ENCODE measurements at places on chromosomes 7 and 10.

GRCh38 chr7:5139998-5140397 lies 50.0 kb upstream of the WIPI2 start:
- DNase-seq, result peak; percentile 23

DNA sequence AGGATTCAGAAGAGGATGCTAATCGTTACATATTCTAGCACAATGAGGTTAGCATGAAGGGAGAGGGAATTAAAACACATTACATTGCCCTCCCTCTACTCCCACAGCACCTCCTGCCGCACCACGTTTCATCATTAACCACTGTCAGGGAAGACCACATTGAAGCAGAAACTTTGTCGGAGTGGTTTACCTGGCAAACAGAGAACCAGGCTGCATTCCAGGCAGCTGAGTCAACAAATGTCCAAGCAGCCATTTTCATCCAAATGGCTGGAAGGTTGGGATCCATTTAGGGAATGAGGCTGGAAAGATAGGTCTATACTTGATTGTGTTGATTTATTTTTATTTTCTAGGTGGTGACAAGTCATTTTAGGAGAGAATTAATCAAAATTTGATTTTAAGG lies 273.6 kb downstream of the DYNC1I1 start:
- no peak for DNase-seq

- DNase-seq, result peak; percentile 45
Observed at GRCh38 chr10:4568086-4568485, 257.9 kb upstream of the AKR1E2 start.

GRCh38 chr7:22864855-22865601 lies 42.4 kb upstream of the TOMM7 start:
- no peak for DNase-seq

DNA sequence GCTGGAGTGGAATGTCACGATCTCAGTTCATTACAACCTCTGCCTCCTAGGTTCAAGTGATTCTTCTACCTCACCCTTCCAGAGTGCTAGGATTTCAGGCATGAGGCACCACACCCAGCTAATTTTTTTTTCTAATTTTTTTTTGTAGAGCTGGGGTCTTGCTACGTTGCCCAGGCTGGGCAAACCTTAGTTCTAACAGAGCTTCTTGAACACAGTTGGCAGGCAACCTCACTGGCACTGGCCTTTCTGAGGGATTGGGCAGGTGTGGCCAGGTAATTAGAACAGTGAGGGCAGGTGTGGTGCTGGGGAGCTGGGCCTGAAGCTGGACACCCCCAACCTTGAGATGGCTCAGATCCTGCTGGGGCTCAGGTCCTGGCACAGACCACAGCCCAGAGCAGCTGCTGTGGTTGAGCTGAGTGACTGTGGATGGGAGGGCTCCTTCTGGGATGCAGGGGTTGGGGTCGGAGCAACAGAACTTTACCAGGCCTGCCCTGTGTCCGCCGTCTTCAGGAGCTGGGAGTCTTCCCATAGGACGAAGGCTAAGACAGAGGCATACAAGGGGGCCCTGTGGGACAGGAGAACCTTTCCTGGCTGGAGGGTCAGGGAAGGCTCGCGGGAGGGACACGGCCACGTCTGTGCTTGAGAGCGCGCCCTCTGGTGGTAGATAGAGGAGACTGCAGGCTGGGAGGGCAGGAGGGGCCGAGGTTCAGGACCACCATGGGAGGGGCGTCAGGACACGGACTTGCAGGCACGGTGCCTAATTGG lies 48.2 kb downstream of the COL26A1 start:
- DNase-seq, result peak; percentile 42

- no peak for DNase-seq
Observed at GRCh38 chr7:149217570-149217969, 21.9 kb upstream of the ZNF212 start.

- DNase-seq, result no peak
Observed at GRCh38 chr7:37093257-37093656, 355.4 kb downstream of the ELMO1 start.

DNA sequence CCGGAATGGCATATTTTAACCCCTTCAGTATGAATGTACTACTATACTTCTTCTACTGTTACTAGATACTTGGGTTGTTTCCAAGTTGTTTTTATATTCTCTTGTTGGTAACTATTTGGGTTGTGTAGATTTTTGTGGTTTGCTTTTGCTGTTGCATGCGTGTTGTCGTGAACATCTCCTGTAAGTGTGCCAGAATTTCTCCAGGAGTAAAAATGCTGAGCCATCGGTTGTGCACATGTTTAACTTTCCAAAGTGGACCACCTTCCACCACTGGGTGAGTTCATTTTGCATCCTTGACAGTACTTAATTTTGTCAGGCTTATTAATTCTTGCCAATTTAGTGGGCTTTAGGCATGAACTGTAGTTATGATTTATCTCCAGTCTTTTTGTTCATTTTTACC lies 47.9 kb downstream of the CSGALNACT2 start:
- DNase-seq, result no peak

- no peak for DNase-seq
Observed at GRCh38 chr10:68831961-68832455, 4.7 kb downstream of the STOX1 start.

GRCh38 chr7:35026150-35026549 lies 11.1 kb downstream of the DPY19L1 start:
- no peak for DNase-seq

GRCh38 chr10:52965938-52966401 lies 193.4 kb upstream of the MBL2 start:
- no peak for DNase-seq

DNA sequence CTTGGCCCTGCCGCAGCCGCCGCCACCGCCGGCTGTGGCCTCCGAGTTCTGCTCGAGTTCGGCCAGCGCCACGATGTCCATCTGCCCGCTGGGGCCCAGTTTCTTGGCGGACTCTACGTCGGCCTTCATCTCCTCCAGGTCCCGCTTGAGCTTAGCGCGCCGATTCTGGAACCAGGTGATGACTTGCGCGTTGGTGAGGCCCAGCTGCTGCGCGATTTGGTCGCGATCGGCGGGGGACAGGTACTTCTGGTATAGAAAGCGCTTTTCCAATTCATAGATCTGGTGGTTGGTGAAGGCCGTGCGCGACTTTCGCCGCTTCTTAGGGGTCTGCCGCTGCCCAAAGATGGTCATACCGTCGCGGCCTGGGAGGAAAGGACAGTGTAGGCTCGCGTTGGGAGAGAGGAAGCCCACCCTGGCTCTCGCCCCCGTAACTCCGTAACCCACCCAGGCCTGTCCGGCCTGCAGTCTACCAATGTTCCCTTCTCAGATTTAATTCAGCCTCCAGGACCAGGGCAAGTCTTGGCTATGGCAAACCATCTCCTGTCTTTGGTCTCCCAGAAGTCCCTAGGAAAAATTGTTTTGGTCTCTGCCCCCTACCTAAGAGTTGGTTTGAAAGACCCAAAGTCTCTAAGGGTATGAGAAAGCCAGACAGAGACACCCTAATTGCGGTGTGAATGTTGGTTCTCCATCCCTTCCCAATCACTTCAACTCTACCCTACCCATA lies 1.7 kb downstream of the LBX1 start:
- no peak for DNase-seq

GRCh38 chr7:14739168-14739840 lies 163.2 kb downstream of the DGKB start:
- no peak for DNase-seq

DNA sequence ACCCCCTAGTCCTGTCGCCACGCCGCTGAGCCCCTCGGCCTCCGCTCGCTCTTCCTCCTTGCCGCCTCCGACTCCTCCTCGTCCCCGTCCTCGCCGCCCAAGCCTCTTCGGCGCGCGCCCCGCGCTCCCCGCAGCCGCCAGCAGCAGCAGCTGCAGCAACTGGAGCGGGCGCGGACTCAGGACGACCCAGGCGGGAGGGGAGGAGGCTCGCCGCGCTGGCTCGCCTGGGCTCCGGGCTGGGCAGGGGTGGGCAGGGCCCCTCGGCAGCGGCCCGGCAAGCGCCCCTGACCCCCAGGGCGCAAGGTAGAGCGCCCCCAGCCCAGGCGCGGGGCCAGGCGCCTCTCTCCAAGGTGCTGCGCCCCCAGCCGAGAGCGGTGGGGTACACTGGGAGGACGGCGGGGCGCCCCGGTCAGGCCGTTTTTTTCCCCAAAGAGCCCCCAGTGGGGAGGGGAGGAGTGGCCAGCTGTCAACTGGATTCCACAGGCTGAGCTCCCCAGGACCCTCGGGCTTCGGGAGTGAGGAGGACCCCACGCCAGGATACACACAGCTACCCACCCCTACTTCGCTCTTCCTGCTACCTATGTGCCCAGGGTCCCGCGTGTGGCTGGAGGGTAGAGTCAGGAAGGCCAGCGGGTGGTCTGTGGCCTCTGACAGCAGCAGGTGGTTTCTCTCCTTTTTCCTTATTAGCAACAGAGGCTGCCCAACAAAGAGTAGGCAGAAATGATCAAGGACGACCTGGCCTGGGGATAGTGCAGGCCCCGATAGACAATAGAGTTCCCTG lies 903 bp upstream of the KCNMA1 start:
- DNase-seq, result no peak

DNA sequence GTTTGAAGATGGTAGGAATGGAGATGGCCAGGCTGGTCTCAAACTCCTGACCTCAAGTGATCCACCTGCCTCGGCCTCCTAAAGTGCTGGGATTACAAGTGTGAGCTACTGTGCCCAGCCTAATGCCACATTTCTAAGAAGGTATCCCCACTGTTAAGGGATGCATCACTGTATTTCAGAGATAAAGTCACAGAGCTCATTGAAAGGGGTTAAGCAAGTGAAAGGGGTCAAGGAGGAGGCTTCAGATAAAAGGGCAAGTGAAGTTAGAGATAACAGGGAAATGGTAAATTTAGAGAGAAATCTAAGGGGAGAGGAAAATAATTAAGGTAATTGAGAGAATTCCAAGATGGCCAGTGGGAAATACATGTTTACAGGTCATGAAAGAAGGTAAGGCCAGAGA lies 93.0 kb upstream of the SP4 start:
- no peak for DNase-seq

DNA sequence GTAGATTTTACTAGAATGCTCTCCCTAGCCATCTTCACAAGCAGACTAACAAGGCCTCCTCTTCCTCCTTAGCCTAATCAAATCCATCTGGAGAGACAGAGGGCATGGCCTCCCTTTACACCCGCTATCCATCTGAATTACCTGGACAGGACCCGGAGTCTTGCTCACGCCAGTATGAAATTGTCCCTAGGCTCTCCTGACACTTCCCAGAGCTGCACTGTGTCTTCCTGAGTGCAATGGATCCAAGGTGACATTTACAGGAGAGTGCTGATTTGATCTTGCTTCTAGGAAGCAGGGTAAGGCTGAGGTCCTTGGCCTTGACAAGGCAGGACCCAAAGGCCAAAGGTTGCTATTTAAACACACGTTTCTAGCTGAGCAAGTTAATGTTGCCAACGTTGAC lies 147.8 kb downstream of the HIBADH start:
- no peak for DNase-seq

DNA sequence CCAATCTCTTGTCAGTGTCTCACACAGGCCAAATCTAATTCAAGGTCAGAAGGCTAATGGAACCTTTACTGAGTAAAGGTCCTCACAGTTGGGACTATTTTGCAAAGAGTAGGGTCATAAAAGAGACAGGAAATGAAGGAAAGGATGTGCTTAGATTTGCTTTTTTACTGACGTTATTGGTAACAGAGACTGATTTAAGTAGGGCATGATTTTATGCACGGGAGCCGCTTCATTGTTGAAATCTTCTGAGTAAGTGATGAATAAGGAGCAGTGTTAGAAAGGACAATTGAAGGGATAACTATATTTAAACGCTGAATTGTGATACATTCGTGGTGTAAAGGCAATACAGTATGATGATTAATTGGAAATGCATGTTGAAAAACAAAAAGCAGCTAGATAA lies 261.5 kb downstream of the MALRD1 start:
- DNase-seq, result no peak

DNA sequence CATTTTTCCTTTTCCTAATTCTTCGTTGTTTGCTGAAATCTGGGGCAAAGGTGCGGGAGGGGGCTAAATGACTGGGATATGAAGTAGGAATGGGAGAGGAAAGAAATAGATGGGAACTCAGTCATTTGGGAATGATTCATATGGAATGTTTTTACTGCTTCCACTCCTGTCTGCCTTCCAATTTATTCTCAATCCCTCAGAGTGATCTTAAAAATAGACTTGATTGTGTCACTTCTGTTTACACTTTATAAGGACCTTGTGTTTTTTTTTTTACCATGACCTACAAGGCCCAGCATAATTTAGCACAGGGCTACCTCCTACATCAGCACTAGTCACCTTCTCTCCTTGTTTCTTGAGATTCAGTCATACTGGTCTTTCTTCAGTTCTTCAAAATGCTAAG lies 97.9 kb downstream of the PTEN start:
- no peak for DNase-seq

DNA sequence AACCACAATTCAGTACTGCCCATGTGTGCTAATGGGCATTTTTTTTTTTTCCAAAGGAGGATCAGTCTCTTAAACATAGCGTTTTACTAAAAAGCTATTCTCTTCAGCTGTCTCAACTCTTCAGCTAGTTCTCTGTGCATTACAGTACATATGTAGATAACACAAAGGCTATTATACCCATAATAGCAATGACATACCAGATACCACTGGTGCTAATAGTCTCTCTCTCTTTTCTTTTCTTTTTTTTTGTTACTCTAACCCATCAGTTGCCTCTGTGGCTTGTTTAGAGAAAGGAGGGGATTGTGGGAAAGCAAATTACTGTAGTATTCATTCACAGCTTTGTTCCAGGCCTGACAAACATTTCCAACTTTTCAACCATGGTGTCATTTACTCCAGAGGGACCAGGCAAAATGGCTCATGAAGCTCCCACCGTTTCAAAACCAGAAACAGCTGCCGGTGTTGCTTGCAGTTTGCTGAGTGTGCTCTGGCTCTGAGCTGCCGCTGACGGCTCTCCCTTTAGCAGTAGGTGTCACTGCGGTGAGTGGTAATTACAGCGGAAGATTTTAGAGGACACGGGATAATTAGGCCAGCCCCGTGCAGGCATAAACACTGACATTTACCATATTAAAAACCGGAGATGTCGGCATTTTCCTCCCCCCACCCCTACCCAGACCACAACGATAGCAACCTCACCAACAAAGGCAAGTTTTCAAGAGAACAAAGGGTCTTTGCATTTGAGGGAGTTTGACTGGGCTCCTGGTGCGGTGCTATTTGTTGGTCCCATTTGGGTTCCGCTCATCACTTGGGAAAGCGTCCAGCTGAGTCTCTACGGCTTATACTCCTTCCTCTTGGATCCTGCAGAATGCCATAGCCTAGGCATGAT lies 1005.5 kb downstream of the KCNMA1 start:
- DNase-seq, result no peak

DNA sequence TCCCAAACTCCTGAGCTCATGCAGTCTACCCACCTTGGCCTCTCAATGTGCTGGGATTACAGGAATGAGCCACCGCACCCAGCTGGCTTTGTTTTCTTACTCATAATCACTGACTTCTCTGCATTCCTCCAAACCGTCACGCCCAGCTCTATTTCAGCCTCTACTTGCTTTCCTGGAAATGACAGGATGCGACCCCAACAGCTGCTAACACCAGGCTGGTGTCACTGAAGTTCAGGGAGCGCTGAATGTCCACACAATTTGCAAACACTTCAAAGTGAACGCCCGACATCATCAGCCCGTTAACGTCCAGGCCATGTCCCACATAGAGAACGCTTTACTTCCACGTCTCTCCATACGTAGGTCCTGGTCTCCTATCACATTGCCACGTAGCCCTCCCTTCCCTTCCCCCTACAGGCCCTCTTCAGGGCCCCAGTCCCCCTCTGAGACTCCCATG lies 12.8 kb upstream of the PROSER2 start:
- DNase-seq, result no peak

Measured in NCI-H524 (cell line).